ENCODE measurements at places on chromosomes 12 and 14. TPM values are rescaled to one million over a fixed set of nuclear protein-coding genes. Genes with fewer than 3 reads are reported as not detected.
A peak's percentile ranks its signal among the peaks of the same experiment; 100 is the strongest.

GRCh38 chr12:130961921-130962451 is 8.3 kb downstream of the ADGRD1 start:
- DNase-seq: no peak

SCFD1 gene
- 76.3 TPM for polyA plus RNA-seq

C14orf39 gene
- polyA plus RNA-seq: 4.2 TPM

DNA sequence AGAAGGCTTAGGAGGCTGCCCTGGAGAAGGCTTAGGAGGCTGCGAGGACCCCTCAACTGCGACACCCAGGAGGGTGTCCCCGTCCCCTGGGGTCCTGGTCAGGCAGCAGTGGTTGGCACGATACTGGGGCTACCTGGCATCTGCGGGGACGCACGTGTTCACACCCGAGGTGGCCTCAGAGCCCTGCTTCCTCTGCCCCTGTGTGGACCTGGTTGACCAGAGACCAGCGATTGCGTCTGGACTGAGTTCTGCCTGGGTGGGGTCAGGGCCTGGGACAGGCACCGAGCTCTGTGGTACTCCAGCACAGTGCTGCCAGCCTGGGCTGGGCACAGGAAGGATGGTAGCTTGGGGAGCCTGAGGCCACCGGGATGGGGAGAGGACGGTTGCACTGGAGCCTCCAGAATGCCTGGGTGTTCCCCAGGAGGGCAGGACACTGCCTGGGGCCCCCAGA is 735 bp downstream of the ASPG start:
- no peak for DNase-seq

DNA sequence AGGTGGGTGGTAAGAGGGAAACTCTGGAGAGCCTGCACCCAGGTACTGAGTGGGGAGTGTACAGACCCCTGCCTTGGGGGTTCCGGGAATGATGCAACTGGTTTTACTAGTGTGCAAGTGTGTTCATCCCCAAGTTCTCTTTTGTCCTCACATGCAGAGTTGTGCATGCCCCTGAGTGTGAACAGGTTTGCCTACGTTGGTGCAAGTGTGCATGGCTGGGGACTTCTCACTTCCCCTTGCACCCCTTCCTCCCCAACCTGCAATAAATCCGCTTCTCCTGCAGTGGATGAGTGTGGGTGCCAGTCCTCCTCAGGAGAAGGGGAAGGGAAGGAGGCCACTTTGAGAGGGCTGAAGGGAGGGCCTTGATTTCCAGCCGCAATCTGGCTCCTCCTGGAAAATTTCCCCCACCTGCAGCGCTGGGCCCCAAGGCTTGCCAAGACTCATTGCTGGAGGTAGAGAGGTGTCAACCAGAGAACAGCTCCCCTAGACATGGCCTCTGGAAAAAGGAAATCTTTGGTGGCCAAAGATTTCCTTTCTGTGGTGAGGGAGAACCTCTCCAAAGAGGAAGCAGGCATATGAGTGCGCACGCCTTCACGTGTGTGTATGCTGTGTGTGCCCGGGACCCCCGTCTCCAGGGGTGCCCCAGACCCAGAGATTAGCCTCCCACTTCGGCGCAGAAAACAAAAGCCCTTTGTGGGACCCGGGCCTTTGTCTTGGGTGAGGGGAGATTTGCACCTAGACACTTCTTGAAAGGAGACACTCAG is 5.5 kb downstream of the AQP2 start:
- DNase-seq: no peak

DNA sequence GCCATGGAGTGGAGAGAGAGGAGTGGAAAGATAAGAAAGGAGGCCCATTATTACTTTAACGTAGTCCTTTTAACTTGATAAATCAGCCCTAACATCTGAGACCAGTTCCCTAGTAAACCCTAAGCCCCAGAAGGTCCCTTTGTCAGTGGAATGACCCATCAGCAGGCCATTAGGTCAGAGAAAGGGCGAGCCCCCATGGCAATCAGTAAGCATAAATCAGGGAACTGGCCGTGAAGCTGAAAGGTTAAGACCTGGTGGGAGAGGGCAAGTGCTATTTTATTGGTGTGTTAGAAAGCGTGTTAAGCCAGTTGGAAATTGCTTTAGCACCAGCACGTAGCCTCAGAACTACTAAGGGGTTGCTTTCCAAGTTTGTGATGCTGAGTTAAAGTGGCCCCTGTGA is 708.0 kb downstream of the BCL11B start:
- DNase-seq: no peak

SPIC gene
- not detected for polyA plus RNA-seq

DNA sequence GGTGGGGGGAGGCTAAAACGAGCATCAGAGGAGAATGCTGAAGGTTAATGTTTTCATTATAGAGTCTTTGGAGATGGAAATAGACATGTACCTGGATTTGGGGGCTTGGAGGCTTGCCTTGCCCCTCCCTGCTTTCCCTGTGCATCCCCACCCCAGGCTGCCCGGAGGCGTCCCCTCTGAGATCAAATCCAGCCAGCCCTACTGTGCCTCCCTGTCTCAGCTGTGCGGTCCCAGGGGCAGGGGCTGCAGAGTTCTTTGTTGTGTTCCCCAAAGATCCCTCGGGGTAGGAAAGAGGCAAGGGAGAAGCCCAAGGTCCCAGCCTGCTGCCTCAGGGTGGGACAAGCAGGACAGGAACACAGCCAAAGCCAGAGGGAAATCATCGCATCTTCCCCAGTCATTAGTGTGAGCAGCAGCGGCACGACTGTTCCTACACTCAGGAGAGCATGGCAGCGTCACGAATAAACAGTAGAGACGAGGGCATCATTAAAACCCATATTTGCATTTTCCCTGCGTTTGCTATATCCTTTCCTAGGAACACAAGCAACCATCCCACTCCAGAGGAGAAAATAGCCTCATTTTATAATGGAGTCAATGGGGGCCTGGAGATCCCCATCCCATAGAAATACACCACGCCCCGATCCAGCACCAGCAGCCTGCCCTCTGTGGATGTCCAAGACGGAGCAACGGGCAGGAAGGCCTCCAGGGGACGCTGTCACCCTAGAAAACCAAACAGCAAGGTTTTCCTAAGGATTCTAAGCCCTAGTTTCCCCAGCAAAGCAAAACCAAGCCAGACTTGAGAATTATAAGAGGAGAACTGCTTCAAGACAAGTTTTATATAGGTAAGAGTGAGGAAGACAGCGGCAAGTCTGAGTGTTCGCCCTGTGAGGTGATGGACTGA is 32.4 kb downstream of the ANO2 start:
- DNase-seq: peak; percentile 32

- no peak for DNase-seq
These were observed 480 bp downstream of the PTPN6 start for GRCh38 chr12:6951551-6952120.

- DNase-seq: no peak
These were observed 251.0 kb upstream of the FKBP4 start for GRCh38 chr12:2543801-2544200.

P2RX2 gene
- polyA plus RNA-seq: not detected

- DNase-seq: no peak
These were observed 68.1 kb downstream of the FSCB start for GRCh38 chr14:44438936-44439335.

- no peak for DNase-seq
These were observed 280.4 kb downstream of the GALC start for GRCh38 chr14:87712396-87713090.

DNA sequence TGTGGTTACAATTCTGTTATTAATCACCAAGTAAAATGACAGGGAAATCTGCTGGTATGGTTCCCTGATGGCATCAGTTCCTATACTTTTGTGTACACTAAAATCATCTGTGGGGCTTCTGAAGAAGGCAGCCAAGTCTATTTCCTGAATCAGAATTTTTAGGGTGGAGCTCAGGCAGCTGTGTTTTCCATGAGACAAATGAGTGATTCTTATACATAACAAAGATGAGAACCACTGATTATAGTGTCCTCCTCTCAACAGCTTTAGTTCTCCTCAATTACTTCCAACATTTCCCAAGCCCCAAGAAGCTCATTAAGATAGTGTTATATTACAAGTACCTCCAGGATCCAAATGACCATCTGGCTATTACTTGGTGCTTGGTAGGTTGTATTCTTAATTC is 64.5 kb upstream of the USP44 start:
- DNase-seq: no peak

- peak; percentile 34 for DNase-seq
These were observed 9.4 kb downstream of the SETD1B start for GRCh38 chr12:121812921-121813896.

SLC25A47 gene
- polyA plus RNA-seq: 0.80 TPM

DNA sequence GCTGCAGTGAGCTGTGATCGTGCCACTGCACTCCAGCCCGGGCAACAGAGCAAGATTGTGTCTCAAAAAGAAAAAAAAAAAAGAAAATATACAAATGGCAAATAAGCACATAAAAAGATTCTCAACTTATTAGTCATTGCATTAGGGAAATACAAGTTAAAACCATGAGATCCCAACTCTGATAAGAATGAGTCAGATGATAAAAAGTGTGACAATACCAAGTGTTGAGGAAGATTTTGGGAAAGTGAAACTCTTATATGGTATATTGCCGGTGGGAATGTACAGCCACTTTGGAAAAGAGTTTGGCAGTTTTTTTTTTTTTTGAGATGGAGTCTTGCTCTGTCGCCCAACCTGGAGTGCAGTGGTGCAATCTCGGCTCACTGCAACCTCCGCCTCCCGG is 7.6 kb upstream of the PRPF40B start:
- DNase-seq: no peak

SRP54 gene
- polyA plus RNA-seq: 68.1 TPM

DNA sequence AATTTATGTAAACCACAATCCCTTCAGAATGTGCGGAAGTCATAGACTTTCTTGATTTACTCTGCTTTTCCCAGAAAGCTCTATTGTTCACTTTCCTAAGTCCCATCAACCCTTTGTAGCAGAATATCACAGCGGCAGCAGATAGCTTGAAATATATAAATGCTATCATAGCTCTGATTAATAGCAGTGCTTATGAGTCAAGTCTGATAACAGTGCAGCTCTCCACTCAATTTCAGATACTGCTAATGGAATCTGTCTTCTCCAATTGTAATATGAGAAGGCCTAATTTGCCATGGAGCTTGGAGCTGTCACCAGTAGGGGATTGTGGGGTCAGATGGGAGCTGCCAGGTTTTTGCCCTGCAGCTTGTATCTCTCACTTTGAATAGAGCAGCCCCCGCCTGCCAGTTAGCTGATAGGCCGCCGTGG is 10.9 kb downstream of the TMEM260 start:
- DNase-seq: peak; percentile 8

ACOT2 gene
- polyA plus RNA-seq: 67.1 TPM

E2F7 gene
- 1.8 TPM for polyA plus RNA-seq

GRCh38 chr12:65699251-65699650 is 125.0 kb upstream of the HMGA2 start:
- DNase-seq: peak; percentile 81

FAM181A gene
- polyA plus RNA-seq: not detected

GRCh38 chr12:26271889-26272492 is 76.6 kb downstream of the SSPN start:
- peak; percentile 95 for DNase-seq

DNA sequence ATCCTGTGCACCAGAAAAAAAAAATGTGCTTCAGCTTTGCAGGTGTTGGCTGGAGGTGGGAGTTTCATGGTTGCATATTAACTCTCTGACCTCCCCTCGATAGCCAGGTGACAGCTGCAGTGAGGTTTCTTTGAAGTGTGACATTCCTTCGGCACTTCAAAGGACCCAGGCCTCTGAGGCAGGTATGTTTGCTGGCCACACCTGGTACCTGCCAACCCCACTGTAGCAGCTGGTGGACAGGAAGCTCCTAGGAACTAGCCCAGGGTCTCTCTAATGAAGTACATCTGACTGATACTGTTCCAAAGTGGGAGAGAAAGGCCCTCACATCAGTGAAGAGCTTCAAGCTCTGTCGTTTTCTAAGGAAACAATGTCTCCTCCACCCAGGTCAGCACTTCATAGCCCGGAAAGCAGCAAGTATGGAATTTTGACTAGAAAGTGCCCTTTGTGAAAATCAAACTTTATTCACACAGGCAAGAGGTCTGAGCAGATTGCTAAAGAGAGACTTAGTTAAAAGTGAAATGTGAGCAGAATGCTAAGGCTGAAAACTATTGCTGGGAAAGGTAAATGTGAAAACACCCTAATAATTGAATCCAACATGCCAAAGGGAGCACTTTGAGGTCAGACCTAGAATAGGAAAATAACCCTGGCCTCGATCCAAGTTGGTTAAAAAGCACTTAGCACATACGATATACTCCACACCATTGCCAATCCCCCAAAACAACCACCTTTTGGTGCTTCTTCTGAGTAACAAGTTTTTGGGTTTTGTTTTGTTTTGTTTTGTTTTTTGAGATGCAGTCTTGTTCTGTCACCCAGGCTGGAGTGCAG is 71.3 kb downstream of the PHLDA1 start:
- no peak for DNase-seq

DNA sequence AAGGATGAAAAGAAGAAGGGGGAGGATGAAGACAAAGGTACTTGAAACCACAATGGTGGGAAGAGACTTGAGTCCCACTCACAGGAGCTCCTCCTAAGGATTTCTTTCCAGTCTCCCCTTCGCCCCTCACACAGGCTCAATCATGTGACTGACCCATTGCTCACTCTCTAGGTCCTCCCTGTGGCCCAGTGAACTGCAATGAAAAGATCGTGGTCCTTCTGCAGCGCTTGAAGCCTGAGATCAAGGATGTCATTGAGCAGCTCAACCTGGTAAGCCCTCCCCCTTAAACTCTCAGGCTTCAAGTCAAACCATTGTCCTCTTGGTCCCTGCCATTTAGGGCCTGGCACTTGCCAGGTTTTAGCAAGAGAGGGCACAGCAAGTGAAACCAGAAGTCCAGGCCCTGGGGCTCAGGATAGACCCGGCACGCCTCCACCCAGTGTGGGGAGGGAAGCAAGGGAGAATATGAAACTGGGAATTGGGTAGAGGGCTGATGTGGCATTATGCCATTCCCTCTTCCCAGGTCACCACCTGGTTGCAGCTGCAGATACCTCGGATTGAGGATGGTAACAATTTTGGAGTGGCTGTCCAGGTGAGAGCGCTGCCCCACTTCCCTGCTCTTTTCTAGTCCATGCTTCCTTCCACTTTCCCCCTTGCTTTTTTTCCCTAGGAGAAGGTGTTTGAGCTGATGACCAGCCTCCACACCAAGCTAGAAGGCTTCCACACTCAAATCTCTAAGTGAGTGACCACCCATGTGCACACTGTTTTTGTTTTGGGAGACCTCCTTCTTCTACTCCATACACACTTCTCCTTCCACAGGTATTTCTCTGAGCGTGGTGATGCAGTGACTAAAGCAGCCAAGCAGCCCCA is 1.8 kb downstream of the PSME1 start:
- no peak for DNase-seq

USP30 gene
- polyA plus RNA-seq: 21.0 TPM

MYF6 gene
- not detected for polyA plus RNA-seq

PPFIA2 gene
- 41.2 TPM for polyA plus RNA-seq

GRCh38 chr14:22920697-22921096 is 1.7 kb upstream of the RBM23 start:
- DNase-seq: no peak

PAPLN gene
- polyA plus RNA-seq: 2.9 TPM

Data from cardiac muscle cell (in vitro differentiated cells and primary cell).